Gastrocnemius medialis (tissue), 4 donors: ENCODE measurements at places on chromosomes 11 and 22. TPM values are rescaled to one million over a fixed set of nuclear protein-coding genes. Genes with fewer than 3 reads are reported as not detected.

DNA sequence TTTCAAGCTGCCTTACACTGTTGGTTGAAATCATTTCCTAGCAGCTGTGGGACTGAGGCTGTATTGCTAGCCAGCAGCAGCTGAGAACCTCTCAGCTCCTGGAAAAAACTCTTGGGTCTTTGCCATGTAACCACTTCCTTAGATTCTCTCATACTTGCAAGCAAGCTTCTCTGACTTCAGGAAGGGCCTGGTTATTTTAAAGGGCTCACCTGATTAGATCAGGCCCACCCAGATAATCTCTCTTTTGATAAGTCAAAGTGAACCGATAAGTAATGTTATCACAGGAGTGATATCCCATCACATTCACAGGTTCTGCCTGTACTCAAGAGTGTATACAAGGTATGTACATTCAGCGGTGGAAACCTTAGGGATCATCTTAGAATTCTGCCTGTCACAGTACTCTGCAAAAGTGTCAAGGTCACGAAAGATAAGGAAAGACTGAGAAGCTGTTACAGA is 7.4 kb upstream of the CLPB start:
- H3K27ac ChIP-seq = no peak overlapping the region
- no peak overlapping the region for H3K4me3 ChIP-seq
- no peaks in the 10 kb centered on the region for H3K36me3 ChIP-seq
- H3K4me1 ChIP-seq = no peaks in the 10 kb centered on the region

DNA sequence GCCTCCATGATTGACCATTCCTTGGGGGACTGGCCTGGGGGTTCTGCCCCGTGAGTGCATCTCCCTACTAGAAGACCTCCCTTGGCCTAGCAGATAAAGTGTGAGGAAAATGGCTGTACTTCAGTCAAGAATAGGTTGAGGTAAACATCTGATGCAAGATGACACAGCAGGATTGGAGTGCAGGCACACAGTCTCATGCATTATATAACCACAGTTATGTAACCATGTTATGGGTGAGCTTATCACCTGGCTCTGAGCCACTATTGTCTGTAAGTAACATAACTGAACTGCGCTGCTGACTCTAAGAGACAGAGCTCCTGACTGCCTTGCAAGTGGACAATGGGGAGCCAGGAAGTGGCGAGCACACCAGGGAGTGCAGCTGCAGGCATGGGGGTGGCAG is 378.7 kb upstream of the ANO5 start:
- no peaks in the 10 kb centered on the region for H3K36me3 ChIP-seq
- H3K4me3 ChIP-seq = no peak overlapping the region
- DNase-seq = no peak
- H3K27ac ChIP-seq = no peak overlapping the region
- no peaks in the 10 kb centered on the region for H3K4me1 ChIP-seq

DNA sequence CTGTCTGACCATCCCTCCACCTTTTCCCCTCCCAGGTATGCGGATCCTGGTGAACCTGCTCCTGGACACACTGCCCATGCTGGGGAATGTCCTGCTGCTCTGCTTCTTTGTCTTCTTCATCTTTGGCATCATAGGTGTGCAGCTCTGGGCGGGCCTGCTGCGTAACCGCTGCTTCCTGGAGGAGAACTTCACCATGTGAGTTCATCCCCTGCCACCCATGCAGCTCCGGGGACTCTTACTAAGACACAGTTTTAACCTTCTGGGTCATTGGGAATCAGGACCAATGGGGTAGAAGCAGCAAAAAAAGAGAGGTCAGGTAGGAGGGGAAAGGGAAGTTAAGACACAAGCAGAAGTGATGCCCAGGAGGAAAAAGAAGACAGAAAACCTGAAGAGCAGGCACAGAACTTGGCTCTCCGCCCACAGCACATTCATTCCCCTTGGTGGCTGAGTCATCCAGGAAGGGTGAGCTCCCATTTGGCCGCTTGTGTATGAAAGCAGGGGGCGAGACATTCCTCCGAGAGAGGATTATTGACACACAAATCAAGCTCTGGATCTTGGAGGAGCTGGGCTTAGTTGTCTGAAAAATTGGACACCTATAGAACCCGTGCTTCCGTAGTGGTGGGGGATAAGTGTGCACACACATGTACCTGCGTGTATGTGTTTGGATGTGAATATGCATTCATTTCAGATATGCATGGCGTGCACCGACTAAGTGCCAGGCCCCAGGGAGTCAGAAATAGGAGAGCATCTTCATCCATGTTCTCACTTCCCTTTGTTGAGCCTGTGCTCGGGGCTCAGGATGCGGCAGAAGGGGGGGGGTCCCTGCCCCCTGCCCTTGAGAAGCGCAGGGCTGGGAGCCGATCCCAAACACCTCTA is 64.2 kb downstream of the CACNA1I start:
- H3K27me3 ChIP-seq = peaks cover 4% of the 10 kb centered on the region
- H3K4me1 ChIP-seq = no peaks in the 10 kb centered on the region
- H3K27ac ChIP-seq = no peak overlapping the region

DNA sequence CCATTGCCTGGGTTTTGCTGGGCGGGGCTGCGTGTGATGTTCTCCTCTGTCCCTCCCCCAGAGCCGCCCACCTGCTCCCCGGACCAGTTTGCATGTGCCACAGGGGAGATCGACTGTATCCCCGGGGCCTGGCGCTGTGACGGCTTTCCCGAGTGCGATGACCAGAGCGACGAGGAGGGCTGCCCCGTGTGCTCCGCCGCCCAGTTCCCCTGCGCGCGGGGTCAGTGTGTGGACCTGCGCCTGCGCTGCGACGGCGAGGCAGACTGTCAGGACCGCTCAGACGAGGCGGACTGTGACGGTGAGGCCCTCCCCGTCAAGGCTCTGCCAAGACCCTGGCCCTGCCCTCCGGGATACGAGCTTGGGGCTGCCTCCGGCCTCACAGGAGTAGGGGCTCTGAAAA is 27.0 kb upstream of the PPP6R3 start:
- no peaks in the 10 kb centered on the region for H3K4me1 ChIP-seq
- no peaks in the 10 kb centered on the region for H3K27me3 ChIP-seq
- no peak overlapping the region for H3K4me3 ChIP-seq
- no peaks in the 10 kb centered on the region for H3K36me3 ChIP-seq
- H3K27ac ChIP-seq = no peak overlapping the region

B4GALNT4 gene
- not detected for total RNA-seq

DRG1 gene
- total RNA-seq = 127 TPM

GRCh38 chr22:39967103-39967829 is 7.1 kb downstream of the TMA7B start:
- no peak for DNase-seq
- no peaks in the 10 kb centered on the region for H3K36me3 ChIP-seq
- no peak overlapping the region for H3K4me3 ChIP-seq
- no peak overlapping the region for H3K27ac ChIP-seq
- H3K27me3 ChIP-seq = peaks cover 14% of the 10 kb centered on the region
- no peaks in the 10 kb centered on the region for H3K4me1 ChIP-seq
